ENCODE measurements at places on chromosomes 16 and 17.

DNA sequence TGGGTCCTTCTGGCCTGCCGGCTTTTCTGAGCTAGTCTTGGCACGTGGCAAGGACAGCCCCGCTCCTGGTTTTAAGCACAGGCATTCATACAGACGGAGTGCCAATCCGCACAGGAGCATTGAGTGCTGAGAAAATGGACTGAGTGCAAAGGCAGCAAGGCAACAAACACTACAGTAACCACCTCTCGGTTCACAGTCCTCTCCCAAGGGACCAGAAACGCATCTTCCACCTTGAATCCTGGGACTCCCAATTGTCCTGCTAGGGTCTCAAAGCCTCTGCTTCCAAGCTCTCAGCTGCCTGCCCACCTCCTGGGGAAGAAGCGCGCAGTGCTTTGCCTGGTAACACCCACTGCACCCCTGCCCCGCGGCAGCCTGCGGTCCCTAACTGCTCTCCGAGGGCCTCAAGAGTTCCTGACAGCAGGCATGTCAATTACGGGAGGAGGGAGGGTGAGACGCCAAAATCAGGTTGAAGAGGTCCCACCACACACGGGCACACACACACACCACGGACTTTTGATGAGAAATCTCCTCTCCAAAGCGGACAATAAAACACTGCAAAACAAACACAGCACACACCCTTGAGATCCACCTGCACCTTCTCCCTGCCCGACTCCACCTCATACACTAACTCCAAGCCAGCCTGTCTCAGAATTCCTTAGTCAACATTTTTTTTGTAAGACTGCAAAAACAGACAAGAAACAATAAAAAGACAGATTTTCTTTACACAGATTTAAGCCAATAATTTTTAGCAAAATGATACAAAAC lies 15.0 kb downstream of the SLC16A3 start:
- no peak for DNase-seq

DNA sequence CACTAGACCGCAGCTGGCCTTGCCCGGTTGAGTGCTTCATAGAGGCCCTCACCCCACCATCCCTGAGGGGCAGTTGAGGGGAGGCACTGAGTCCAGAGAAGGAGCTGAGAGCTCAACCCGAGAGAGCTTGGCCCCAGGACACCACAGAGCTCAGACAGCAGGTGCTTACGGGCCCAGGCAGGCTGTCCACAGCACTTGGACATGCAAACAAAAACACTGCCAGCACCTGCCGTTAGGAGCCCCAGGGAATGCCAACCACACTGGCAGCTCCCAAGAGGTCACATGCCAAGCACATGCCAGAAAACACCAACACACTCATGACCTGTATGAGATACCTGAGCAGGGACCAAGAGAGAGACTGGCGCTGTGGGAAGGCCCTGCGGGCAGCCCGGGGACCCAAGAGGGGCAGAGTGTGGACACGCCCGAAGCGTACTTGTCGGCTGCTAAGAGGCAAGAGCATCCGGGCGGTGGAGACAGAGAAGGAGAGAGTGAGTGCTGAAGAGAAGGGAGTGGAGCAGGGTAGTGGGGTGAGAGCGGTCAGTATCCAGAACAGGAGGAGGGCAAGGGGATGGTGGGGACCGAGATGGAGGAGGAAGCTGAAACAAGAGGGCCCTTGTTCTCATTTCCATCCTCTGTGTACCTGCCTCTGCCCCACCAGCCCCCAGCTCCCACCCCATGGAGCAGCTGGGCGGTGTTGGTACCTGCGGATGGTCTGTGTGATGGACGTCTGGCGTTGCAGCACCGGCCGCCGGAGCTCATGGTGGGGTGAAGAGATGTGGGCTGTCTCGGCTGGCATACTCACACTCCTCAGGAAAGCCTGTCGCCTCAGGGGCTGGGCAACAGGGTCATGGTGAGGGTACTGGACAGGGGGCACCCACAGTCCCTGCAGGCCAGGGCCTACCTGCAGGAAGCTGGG lies 8.2 kb downstream of the RHBDF1 start:
- no peak for DNase-seq

DNA sequence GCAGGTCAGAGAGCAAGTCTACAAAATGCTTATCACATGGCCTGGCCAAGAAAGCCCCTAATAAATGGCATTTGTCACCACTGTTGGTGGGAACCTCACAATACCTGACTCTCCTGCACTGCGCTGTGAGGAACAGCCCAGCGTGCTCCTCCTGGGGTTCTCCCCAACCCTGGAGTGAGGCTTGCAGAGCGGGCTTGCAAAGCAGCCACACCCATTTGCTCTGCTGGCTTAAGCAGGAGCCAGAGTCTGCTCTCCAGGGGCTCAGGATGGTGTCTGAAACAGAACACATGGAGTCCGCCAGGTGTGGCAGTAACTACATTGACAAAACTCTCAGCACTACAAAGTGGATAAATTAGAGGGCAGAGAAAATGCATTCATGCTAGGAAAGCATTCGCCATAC lies 331.0 kb upstream of the CCL2 start:
- no peak for DNase-seq

GRCh38 chr17:21149621-21150020 lies 22.9 kb downstream of the DHRS7B start:
- no peak for DNase-seq
